CD4-positive, alpha-beta T cell (primary cell): ENCODE measurements at places on chromosomes 2 and 18. TPM values are rescaled to one million over a fixed set of nuclear protein-coding genes. Genes with fewer than 3 reads are reported as not detected.

DNA sequence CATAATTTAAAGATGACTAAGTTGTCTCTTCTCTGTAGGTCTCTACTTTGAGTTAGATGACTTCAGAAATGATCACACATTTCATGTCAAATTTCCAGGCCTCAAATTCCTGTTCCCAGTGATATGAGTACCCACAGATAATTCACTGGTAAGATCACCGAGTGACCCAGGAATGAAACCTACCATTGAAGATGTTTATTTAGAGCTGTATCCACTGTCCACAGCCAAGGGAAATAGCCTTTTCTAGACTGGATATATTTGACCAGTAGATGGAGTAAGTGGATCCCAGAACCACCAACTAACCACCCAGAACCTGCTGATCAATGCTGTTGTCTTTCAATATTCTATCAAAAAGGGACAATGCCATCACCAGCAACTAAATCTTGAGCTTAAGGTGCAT is 238.8 kb downstream of the SLC8A1 start:
- H3K4me1 ChIP-seq, result no peaks in the 10 kb centered on the region
- no peak overlapping the region for H3K4me3 ChIP-seq
- no peak overlapping the region for H3K27ac ChIP-seq
- DNase-seq, result no peak

DNA sequence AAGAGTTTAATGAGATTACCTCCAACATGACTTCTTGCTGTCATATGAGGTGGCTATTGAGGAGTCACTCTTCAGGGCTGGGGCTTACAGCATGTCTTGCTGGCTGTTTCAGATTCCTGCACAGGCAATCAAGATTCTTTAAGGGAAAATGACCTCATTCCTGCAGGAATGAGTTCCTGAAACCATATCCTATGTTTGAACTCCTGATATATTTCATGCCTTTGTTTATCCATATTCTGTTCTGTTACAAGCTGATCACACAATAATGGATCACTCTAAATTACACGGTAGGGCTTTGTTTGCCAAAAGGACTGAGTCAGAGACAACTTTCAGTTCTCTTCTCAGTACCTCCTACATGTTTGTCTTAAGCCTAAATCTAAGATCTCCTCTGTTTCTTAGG is 879.8 kb upstream of the PIK3C3 start:
- no peak overlapping the region for H3K27ac ChIP-seq
- no peak overlapping the region for H3K4me3 ChIP-seq
- no peak for DNase-seq
- H3K27me3 ChIP-seq, result no peaks in the 10 kb centered on the region
- no peaks in the 10 kb centered on the region for H3K36me3 ChIP-seq

GRCh38 chr2:130760754-130761751 is 5.7 kb downstream of the AMER3 start:
- no peak overlapping the region for H3K4me3 ChIP-seq
- no peak overlapping the region for H3K27ac ChIP-seq
- H3K36me3 ChIP-seq, result no peaks in the 10 kb centered on the region
- no peak for DNase-seq
- peaks cover 26% of the 10 kb centered on the region for H3K27me3 ChIP-seq

GRCh38 chr2:145777914-145778313 is 1258.0 kb upstream of the ZEB2 start:
- DNase-seq, result no peak
- H3K27ac ChIP-seq, result no peak overlapping the region
- H3K36me3 ChIP-seq, result no peaks in the 10 kb centered on the region

- no peaks in the 10 kb centered on the region for H3K4me1 ChIP-seq
- no peak overlapping the region for H3K4me3 ChIP-seq
- H3K36me3 ChIP-seq, result no peaks in the 10 kb centered on the region
- H3K27ac ChIP-seq, result no peak overlapping the region
Measured at GRCh38 chr2:129483366-129483765, 496.1 kb upstream of the RAB6C start.

- no peak overlapping the region for H3K4me3 ChIP-seq
- no peaks in the 10 kb centered on the region for H3K4me1 ChIP-seq
- no peak overlapping the region for H3K27ac ChIP-seq
- H3K27me3 ChIP-seq, result no peaks in the 10 kb centered on the region
Measured at GRCh38 chr18:22211657-22212056, 42.3 kb downstream of the GATA6 start.

DNA sequence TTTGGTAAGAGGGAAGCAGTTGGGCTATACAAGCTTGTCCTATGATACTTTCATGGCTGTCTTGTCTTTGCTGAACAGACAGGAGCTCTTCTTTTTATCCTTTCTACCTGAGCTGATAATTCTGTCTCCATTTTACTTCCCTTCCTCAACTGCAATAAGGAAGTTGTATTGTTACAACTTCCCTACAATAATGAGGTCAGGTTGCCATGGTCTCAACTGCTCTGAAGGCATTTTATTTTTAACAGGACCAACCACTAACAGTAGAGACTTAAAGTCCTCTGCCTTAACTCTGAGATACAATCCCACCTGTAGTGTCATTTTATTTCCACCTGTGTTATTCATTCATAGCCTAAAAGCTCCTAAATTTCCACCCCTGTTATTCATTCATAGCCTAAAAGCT is 118.6 kb upstream of the PGAP1 start:
- no peaks in the 10 kb centered on the region for H3K27me3 ChIP-seq
- H3K27ac ChIP-seq, result no peak overlapping the region
- H3K4me3 ChIP-seq, result no peak overlapping the region
- no peak for DNase-seq

- H3K4me1 ChIP-seq, result peaks cover 79% of the 10 kb centered on the region
- peaks cover 40% of the 10 kb centered on the region for H3K36me3 ChIP-seq
- H3K4me3 ChIP-seq, result no peak overlapping the region
- no peak for DNase-seq
- no peaks in the 10 kb centered on the region for H3K27me3 ChIP-seq
- no peak overlapping the region for H3K27ac ChIP-seq
Measured at GRCh38 chr18:77077941-77078689, 54.5 kb downstream of the MBP start.

Gene SULT1C3
- not detected for total RNA-seq

Gene CAPN14
- total RNA-seq, result 0.20 TPM

Gene ELOA2
- total RNA-seq, result not detected

GRCh38 chr2:196487417-196487816 is 152.1 kb upstream of the CCDC150 start:
- no peak overlapping the region for H3K27ac ChIP-seq
- H3K36me3 ChIP-seq, result no peaks in the 10 kb centered on the region
- H3K4me1 ChIP-seq, result no peaks in the 10 kb centered on the region
- peaks cover 7% of the 10 kb centered on the region for H3K27me3 ChIP-seq

GRCh38 chr2:219081701-219082331 is 21.1 kb upstream of the IHH start:
- H3K36me3 ChIP-seq, result peaks cover 14% of the 10 kb centered on the region
- no peaks in the 10 kb centered on the region for H3K27me3 ChIP-seq
- no peak overlapping the region for H3K27ac ChIP-seq
- DNase-seq, result no peak

DNA sequence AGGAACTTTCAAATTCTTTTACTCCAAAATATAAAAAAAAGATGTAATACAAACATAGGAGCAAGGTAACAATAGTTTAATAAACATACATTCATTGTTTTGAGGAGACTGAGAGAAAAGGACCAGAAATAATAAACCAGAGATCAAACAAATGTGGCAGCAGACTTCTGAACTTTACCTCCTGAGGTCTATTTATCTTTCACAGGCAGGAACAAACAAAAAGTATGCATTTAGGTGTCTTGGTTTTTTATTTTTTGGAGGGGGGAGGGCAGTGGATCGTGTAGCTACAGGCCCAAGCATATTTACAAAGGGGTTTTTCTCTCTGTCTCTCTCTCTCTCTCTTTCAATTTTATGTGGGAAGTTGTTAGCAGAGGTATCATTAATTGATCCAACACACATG is 5.6 kb downstream of the PPP4R1 start:
- no peaks in the 10 kb centered on the region for H3K27me3 ChIP-seq
- no peak overlapping the region for H3K4me3 ChIP-seq

Gene COLEC12
- not detected for total RNA-seq

DNA sequence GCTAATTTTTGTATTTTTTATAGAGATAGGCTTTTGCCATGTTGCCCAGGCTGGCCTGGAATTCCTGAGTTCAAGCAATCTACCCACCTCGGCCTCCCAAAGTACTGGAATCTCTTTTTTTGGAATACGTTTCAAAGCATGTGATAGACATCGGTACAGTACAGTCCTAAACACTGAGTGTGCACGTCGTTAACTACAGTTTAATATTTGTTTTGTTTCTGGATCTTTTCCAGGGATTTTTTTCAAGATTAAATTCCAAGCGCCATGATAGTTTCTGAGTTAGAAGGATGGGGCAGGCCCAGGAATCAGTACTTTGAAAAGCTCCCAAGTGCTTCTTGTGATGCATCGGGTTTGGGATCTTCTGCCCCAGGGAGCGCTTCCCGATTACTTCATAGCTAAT is 33.3 kb downstream of the NEDD4L start:
- H3K27ac ChIP-seq, result no peak overlapping the region
- DNase-seq, result no peak
- no peaks in the 10 kb centered on the region for H3K27me3 ChIP-seq
- H3K36me3 ChIP-seq, result no peaks in the 10 kb centered on the region

- no peaks in the 10 kb centered on the region for H3K36me3 ChIP-seq
- H3K27ac ChIP-seq, result no peak overlapping the region
- no peak overlapping the region for H3K4me3 ChIP-seq
Measured at GRCh38 chr2:174005801-174006419, 40.7 kb upstream of the SP3 start.

DNA sequence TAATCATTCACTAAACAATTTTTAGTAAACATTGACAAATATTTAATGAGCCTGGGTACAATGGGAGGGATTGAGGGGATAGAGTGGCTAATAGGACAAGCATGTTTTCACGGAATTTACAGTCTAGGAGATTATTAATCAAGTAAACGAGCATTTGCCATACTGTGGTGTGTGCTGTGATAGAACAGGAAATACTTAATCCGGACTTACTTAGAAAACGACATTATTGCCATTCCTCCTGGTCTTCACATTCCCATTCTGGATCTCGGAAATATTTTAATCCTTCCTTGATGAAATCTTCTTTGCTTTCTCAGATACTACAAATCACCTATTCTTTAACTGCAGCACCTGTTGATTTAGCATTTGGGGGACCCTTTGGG is 905 bp downstream of the TTLL4 start:
- H3K27me3 ChIP-seq, result peaks cover under 1% of the 10 kb centered on the region
- peaks cover 22% of the 10 kb centered on the region for H3K4me1 ChIP-seq
- H3K4me3 ChIP-seq, result peak overlapping the region; percentile 96
- no peak for DNase-seq
- no peak overlapping the region for H3K27ac ChIP-seq
- no peaks in the 10 kb centered on the region for H3K36me3 ChIP-seq

GRCh38 chr18:32049393-32050171 is 31.0 kb downstream of the RNF125 start:
- no peak overlapping the region for H3K4me3 ChIP-seq
- no peaks in the 10 kb centered on the region for H3K27me3 ChIP-seq
- H3K4me1 ChIP-seq, result peaks cover 36% of the 10 kb centered on the region
- peak overlapping the region; percentile 56 for H3K27ac ChIP-seq
- peaks cover 54% of the 10 kb centered on the region for H3K36me3 ChIP-seq
- DNase-seq, result peak; percentile 5

GRCh38 chr2:126970583-126970982 is 71.9 kb downstream of the TEX51 start:
- H3K4me1 ChIP-seq, result peaks cover 14% of the 10 kb centered on the region
- H3K36me3 ChIP-seq, result no peaks in the 10 kb centered on the region
- no peak overlapping the region for H3K4me3 ChIP-seq
- H3K27ac ChIP-seq, result no peak overlapping the region
- no peak for DNase-seq

DNA sequence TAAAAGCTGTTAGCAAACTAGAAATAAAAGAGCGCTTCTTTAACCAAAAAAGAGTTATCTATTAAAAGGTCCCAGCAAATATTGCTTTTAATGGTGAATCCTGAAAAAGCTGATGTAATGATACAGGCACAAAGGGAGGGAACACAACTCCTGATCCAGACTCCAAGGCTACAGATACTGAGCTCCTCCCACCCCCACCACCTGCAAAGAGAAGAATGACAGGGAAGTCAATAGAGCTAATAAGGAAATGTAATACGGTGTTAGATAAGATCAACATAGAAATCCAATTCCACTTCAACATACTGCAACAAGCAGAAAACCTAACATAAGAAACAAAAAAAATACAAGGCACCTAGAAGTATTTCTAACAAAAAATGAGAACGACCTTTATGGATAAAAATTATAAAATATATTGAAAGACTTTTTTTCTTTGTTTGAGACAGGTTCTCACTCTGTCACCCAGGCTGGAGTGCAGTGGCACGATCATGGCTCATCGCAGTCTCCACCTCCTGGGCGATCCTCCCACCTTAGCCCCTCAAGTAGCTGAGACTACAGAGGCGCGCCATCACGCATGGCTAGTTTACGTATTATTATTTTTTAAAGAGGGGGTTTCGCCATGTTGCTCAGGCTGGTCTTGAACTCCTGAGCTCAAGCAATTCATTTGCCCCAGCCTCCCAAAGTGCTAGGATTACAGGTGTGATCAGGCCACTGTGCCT is 192.2 kb downstream of the HDAC4 start:
- peaks cover 1% of the 10 kb centered on the region for H3K36me3 ChIP-seq
- DNase-seq, result no peak
- H3K27me3 ChIP-seq, result no peaks in the 10 kb centered on the region
- H3K4me3 ChIP-seq, result no peak overlapping the region
- no peak overlapping the region for H3K27ac ChIP-seq

GRCh38 chr2:208252716-208253492 is 2.0 kb downstream of the IDH1 start:
- peaks cover 34% of the 10 kb centered on the region for H3K36me3 ChIP-seq
- no peak for DNase-seq
- H3K4me3 ChIP-seq, result no peak overlapping the region

DNA sequence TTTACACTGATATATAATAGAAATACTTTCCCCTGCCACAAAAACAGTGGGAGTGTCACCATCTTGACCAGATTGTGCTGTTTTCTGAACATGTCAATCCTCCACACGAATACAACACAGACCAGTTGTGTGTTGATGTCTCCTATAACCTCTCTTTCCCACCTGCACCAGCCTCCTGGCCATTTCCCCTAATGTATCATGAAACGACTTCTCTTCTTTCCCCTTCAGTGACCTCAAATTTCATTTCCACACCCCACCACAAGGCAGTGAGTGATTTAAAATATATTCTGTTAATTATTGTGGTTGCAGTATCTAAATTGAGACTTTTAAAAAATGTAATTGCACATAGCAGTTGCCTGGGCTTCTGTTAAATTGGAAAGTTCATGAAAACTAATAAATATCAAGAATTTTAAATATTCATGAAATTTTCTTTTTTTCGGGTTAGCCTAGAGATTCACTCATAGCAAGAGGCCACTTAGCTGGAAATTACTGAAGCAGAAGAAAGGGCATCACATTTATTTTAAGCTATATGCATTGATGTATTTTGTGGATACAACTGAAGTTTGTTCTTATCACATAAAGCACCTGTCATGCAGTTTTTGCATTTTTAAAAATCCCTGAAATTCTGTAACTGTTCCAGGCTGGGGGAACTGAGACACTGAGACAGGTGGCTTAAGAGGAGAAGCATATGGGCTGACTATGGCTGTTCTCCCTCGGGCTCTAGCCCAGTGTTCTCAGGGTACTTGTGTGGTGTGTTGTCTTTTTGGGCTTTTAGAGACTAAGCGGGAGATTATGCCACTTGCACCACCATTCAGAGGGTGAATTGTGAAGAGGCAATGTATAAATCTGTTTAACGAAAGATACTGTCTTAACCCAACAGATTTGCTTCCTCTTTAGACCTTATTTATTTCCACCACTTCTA is 15.9 kb downstream of the FAM171B start:
- no peaks in the 10 kb centered on the region for H3K27me3 ChIP-seq
- no peaks in the 10 kb centered on the region for H3K4me1 ChIP-seq
- no peak overlapping the region for H3K4me3 ChIP-seq
- H3K36me3 ChIP-seq, result no peaks in the 10 kb centered on the region

Gene BIN1
- 98.8 TPM for total RNA-seq

GRCh38 chr2:1286929-1287328 is 126.3 kb upstream of the TPO start:
- no peak for DNase-seq
- H3K4me1 ChIP-seq, result no peaks in the 10 kb centered on the region
- H3K36me3 ChIP-seq, result no peaks in the 10 kb centered on the region
- no peak overlapping the region for H3K27ac ChIP-seq

Gene NEU2
- total RNA-seq, result not detected
